ENCODE measurements at places on chromosomes 2 and 18.
A peak's percentile ranks its signal among the peaks of the same experiment; 100 is the strongest.

GRCh38 chr2:173216051-173216450 lies 138.6 kb upstream of the CDCA7 start:
- DNase-seq = no peak

DNA sequence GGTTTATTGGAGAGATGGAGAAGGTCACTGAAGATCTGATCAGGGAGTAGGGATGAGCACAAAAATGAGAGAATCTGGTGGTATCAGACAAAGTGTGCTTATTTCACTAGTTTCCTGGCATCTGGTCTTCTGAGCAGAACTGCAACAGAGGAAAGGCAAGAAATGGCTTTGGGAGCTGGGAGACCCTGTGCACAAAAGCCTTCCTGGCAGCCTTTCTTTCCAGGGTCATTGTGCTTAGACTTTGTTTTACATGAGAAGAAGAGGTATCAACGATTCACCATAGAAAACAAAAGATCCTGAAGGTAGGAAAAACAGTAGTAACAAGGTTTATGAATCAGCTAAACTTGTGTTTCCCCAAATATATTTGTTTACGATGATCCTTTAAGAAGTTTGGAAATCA lies 162.9 kb downstream of the CNTNAP5 start:
- DNase-seq = no peak

DNA sequence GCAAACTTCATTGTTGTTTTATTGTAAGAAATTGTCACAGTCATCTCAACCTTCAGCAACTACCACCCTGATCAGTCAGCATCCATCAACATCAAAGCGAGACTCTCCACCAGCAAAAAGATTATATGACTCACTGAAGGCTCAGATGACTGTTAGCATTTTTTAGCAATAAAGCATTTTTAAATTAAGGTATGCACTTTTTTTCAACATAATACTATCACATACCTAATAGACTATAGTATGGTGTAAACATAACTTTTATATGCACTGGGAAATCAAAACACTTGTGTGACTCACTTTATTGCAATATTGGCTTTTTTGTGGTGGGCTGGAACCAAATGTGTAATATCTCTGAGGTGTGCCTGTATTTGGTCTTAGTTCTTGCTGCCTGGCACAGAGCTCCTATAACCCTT lies 15.6 kb downstream of the SCN1A start:
- no peak for DNase-seq

- peak; percentile 24 for DNase-seq
These were observed at the start of gene BCL11A for GRCh38 chr2:60553495-60554073. TSS of gene BCL11A (minus strand) at chr2:60553654. CDS start at chr2:60553270, 384 bp downstream.

GRCh38 chr18:35096677-35097011 lies 55.4 kb downstream of the MAPRE2 start:
- no peak for DNase-seq

DNA sequence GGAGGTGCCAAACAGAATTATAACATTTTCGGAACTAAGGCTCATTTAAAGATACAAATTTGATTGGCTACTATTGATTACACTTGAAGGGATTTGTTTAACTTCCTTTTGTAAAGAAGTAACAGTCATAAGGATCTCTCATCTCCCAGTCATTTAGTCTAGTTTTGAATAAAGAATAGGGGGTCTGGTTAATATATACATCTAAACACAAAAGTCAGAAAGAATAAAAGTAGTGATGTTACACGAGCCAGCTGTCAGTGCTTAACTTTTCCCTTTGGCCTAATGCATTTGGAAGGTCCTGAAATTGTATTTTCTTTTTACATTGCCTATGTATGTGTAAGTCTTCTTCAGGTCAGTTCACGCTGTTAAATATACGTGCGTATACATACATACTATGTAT lies 8.1 kb downstream of the SEPTIN2 start:
- DNase-seq = no peak

GRCh38 chr2:164922134-164922533 lies 33.2 kb downstream of the SLC38A11 start:
- DNase-seq = no peak

GRCh38 chr2:10452312-10452711 lies 4.2 kb upstream of the ODC1 start:
- DNase-seq = peak; percentile 93

- DNase-seq = no peak
These were observed 248.9 kb downstream of the PAX3 start for GRCh38 chr2:222049946-222050345.

DNA sequence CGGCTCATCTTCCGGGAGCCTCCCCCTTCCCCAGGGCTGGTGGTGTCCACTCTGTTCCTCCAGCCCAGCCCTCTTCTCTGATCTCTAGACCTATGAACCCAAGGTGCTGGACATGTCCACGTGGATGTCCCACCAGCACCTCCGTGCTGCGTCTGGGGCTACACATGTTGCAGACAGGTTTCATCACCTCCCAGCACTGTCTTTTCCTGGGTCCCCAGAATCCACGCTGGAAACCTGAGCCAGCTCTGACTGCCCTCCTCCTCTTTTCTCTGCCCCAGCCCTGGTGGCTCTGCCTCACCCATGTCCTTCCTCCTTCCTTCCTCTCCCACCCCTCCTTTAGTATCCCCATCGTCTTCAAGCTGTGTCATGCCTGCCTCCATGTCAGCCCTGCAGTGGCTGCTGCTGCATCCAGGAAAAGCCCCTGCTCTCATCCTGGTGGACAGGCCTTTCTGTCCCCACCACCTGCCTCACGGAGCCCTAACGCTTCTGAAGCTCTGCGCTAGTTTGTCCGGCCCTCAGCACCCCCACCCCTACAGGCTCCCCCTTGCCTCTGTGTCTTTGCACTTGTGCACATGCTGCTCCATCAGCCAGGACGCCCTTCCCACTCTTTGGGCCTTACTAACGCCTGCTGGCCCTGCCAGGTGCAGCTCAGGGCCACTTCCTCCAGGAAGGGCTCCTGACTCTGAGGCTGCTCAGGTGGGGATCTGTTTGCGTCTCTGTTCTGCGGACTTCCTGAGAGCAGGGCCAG lies 105.9 kb downstream of the DYSF start:
- DNase-seq = no peak

- no peak for DNase-seq
These were observed 106.9 kb upstream of the CD302 start for GRCh38 chr2:159904959-159905305.

DNA sequence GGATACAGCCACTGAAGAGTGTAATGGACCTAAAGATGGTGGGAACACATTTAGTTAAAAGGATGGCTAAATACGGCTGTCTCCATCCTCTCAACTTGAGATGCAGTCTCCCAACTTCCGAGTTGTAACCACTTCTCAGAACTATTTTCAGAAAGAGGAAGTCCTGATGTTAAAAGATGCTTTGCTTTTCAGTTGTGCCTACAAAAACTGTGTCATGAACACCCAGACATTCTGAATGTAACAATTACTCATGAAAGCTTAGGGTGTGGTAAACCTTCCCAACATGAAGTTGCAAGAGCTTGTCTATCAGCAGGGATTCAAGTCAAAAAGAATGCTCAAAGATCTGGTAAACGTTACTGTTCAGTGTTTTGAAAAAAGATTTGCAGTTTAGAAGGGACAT lies 147.9 kb downstream of the DOCK10 start:
- no peak for DNase-seq

DNA sequence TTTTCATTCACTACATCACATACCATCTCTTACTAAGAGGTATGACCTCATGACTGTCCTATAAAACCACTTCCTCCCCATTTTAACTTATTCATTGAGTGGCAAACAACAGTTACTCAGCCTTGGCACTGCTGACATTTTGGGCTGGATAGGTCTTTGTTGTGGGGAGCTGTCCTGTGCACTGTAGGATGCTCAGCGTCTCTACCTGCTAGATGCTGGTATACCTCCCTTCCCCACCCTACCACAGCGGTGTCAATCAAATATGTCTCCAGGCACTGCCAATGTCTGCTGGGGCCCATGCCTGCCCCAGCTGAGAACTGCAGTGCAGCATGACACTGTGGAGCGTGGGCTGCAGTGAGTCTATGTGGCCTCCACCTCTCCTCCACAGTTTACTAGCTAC lies 76.3 kb upstream of the MGAT4A start:
- DNase-seq = no peak

GRCh38 chr2:204109681-204110080 lies 173.1 kb downstream of the ICOS start:
- no peak for DNase-seq

- no peak for DNase-seq
These were observed 152.6 kb upstream of the PELI1 start for GRCh38 chr2:64296695-64297346.

DNA sequence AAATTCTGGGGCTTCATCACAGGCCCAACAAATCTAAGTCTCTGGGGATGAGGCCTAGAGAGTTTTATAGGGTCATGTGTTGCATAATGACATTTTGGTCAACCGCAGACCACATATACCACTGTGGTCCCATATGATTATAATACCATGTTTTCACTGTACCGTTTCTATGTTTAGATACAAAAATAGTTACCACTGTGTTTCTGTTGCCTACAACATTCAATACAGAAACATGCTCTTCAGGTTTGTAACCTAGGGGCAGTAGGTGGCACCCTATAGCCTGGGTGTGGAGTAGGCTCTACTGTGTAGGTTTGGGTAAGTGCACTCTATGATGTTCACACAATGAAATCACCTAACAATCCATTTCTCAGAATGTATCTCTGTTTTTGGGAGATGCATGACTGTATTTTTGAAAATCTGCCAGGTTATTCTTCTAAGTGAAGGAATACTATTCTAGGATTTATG lies 485.2 kb downstream of the PTPRM start:
- DNase-seq = no peak

DNA sequence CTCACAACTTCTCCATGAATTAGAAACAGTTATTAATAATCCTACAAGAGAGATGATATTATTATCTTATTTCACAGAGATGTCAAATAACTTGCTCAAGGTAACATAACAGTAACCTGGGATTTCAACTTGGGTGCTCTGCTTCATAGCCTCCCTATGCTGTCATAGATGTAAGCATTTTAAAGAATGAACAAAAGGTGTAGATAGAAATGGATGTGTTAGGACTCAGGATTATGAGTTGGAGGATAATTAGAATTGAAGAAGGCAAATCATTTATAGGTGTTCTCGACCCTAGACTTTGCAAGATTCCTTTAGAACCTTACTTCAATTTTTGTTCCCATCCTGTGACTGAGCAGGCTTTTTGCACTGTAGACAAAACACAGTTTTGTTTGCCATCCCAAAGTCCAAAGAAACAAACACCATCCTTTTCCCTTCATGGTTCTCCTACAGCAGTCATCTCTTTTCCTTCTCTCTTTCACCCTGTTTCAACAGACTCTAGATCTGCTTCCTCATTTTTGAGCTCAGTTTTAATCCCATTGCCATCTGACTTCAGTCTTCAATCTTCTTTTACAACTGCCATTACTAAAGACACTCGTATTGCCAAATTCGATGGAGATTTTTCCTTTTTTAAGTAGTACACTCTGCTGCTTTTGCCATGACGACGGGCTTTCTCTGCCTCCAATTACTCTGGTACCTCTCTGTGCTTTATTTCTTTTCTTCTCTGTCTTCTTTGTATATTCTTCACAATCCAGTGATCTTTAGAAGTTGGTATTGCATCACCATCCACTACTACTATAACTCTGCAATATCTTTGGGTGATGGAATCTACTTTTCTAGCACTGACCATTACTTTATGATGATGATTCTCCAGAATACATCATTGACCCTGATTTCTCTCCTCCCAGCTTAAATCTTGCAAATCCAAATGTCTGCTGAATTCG lies 4.5 kb downstream of the HNMT start:
- DNase-seq = no peak

- DNase-seq = no peak
These were observed 146.9 kb downstream of the TTC32 start for GRCh38 chr2:19754907-19755306.

DNA sequence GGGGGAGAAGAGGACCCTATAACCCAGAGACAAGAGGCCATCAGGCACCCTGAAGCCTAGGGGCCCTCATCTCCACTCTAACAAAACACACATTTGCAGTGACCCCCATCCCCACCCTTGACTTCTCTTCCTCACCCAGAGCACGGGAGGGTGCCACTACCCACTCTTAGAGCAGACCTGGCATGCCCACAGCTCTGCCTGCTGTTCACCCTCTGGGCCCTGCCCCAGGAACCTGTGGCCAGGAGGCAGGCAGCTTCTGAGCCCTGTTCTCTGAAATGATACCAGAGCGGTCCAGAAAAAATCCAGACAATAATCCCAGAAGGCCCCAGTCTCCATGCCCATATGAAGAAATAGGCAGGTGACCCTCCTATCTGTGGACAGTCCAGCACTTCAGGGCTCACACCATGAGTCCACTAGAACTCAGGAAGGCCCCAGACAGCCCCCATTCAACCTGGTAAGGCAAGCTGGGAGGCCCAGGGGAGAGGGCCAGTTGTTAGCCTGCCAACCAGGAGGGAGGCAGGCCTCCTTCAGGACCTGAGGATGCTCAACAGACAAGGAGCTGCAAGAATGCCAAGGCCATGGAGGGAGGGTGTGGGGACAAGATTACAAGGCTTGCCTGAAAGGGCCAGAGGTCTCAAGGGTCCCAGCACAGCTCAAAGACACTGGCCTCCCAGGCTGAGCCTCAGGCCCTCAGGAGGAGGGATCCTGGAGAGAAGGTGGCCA lies 75.0 kb downstream of the TNS1 start:
- DNase-seq = no peak

GRCh38 chr2:203763938-203764664 lies 57.7 kb downstream of the CD28 start:
- no peak for DNase-seq

- DNase-seq = no peak
These were observed 1.2 kb downstream of the ERMN start for GRCh38 chr2:157324331-157324843.

DNA sequence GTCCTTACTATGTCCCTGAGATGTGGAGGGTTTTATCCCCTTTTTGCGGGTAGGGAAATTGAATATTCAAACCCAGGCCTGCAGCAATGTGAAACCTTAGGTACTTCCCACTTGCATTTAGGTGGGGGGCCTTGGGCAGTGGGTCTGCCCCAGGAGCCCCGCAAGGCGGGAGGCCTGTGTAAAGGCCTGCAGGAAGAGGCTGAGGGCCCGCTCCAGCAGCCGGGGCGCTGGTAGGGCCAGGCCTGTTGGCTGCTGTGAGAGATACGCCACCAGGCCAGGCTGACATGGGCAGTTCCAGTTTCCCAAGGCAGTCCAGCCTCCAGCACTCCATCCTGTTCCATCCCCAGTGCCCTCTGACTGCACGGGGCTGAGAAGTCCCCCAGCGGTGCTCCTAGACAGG lies 64.2 kb downstream of the GBX2 start:
- no peak for DNase-seq

DNA sequence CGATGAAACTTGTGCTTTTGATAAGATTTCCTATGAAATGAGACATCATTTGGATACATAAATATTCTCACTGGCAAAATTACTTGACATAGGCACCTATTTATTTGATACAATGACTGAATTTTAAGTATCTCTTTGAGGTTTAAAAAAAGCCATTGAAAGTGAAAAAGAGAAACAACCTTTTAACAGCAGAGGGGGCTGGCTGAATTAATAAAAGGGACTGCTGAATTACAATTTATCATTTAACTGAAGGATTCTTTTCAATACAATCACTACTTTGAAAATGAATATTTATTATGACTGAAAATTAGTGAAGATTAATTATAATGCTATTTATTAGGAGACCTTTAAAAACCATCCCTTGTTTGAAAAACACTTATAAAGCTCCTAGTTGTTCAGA lies 335.3 kb downstream of the DLGAP1 start:
- no peak for DNase-seq

Measured in H54 (cell line).